ENCODE measurements at places on chromosomes 2 and 18.
A peak's percentile ranks its signal among the peaks of the same experiment; 100 is the strongest.

GRCh38 chr2:28465148-28465885, 30.5 kb upstream of the PLB1 start:
- no peak for DNase-seq

DNA sequence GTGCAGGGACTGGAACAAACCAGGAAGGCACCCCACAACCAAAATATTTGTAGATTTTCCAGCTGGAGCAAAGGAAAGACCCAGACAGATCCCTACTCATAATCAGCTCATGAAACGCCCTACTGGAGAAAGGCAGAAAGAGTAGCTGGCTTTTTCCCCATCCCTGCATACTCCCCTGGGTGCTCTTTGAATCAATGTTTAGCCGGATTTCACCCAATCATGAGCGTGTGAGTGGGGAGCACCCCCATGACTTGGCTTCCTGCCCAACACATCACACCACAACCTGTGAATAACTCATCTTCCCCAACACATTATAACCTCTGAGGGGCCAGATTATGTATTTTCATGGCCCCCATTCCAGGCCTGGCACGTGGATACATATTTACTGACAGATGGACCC, 35.1 kb upstream of the SLC14A1 start:
- DNase-seq: peak; percentile 59

GRCh38 chr2:106075048-106075447, 119.1 kb downstream of the UXS1 start:
- DNase-seq: no peak

GRCh38 chr2:181146171-181146570, 165.8 kb downstream of the UBE2E3 start:
- DNase-seq: no peak

DNA sequence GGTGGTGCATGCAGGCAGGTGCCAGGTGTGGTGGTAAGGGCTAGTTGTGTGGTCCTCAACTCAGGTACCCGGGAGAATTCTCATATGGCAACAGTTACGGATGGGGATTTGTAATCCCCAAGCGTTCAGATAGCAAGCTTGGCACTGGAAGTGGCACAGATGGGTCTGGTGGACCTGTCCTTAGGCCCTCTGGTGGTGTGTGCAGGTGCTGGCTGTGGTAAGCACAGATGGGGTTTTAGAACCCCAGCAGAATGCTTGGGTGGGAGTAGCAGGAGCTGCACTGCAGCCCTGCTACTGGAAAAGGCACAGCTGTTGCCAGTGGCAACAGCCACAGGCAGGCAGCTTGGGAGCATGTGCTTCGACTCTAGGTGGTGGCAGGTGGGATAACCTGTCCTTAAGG, 948.2 kb upstream of the FAM98A start:
- no peak for DNase-seq

GRCh38 chr18:73766910-73767515, 380.6 kb downstream of the FBXO15 start:
- DNase-seq: no peak

DNA sequence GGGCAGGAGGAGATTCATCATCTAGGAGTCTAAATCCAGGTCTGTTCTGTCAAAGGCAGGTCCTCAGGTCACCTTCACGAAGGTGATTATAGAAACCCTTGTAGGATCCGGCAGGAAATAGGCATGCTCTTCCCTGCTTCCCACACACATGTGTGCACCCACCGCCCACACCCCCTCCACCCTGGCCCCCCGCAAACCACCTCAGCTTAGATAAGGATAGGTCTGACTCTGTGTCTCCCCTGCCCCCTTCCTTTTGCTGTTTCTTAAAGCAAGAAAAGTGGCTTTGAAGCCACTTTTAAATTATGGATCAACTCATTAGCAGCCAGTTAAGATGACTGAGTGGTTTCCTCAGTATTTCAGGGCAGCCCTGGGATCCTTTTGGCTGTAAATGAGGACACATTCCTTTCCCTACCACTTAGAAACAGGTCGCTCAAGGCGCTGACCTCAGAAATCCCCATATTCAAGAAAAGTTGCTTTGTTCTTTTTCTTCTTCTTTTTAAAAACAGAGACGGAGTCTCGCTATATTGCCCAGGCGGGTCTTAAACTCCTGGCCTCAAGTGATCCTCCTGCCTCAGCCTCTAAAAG, 14.5 kb upstream of the CIB4 start:
- DNase-seq: no peak

DNA sequence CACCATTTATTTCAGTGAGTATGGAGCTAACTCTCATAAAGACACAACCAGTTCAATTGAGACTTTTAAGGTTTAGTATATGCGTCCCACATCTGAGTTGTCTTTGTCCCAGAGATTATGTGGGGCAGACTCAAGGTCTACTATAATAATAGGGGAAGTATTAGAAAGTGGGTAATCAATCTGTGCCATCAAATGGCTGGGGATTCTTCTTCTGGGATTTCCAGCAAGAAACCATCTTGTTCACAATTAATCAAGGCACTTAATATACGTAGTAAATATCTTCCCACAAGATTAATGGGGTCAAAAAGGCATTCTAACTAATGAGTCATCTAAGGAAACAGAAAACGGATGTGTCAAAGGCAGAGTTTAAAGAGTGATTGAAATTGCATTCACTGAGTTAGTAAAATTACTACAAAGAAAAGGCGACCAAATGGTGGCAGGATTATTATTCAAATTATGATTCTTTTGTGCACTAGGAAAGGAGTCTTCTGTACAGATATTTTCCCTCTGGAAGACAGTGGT, 179.8 kb upstream of the REG3G start:
- no peak for DNase-seq

DNA sequence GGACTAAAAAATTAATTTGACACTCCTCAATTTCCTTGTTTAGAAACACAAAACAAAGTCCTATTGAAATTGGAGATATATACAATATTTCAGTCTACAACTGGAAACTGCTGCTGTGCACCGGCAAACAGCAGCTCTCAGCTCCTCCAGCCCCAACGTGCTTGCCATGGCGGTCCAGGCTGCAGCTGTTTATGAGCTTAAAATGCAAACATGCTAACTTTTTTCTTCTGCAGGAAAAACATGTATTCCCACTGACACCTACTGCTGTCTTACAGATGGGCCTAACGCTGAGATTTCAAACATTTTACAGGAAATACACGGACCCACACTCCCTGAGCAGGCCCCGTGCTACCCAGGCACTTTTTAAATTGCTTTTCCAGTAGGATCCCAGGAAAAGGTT, 195.5 kb downstream of the BCL11A start:
- no peak for DNase-seq

DNA sequence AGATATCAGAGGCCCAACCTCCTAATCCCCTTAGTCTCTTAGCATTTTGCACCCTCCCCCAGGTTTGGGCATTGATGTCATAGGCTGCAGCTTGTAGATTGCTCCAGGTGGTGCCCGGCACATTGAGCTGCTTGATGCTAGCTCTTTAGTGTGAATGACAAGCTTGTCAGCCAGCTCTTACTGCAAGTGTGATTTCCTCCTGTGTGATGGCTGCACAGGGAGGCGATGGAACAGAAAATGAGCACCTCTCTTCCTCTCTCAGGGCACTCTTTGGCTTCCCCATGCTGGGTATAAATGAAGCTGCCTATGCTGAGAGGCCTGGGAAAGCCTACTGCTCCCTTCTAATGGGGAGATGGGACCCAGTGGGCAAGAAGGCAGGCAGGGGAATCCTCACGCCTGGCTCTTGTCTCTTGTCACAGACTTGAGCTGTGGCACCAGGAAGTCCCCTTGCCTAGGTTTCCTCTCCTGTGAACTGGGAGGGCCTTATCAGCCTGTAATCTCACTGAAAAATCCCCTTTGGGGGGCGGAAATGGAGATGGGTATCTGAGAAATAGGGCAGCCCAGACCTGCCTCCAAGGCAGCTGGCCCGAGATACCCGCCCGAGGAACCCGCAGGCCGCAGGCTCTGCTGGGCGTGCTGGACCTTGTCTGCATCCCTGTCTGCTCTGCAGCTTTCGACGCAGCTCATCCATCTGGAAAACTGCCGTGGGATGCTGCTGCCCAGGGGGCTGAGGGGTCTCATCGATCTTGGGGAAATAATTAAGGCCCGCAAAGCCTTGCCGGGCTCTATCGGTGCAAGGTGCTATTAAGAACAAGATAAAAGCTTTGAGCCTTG, 163.5 kb upstream of the CXCR4 start:
- peak; percentile 26 for DNase-seq

GRCh38 chr2:20666005-20666303, 990 bp upstream of the GDF7 start:
- no peak for DNase-seq

- DNase-seq: no peak
Observed at GRCh38 chr2:207606399-207606798, 18.8 kb downstream of the METTL21A start.

GRCh38 chr2:144330951-144331673, 188.8 kb downstream of the ZEB2 start:
- peak; percentile 41 for DNase-seq

- DNase-seq: no peak
Observed at GRCh38 chr2:26088038-26088643, 54.3 kb downstream of the RAB10 start.

GRCh38 chr2:3198119-3198518, 179.5 kb downstream of the EIPR1 start:
- DNase-seq: no peak

GRCh38 chr2:44954447-44954888, 13.0 kb downstream of the SIX3 start:
- DNase-seq: no peak

DNA sequence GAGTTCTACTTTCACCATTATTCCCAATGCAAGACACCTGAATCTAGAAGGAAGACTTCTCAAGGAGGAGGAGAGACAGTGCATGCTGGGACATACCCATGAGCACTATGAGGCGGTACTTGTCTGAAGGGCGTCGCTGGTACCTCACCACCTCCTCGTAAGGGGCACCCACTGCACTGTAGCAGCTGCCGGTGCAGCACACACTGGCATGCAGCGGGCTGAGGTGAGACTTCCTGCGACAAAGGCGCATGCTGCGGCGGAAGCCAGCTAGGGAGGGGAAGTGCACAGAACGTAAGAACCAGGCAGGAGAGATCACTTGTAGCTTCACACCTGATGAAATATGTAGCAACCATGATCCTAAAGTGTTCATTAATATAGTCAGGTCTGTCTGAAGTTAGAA, 12.8 kb upstream of the TMEM237 start:
- DNase-seq: peak; percentile 12

- DNase-seq: no peak
Observed at GRCh38 chr18:22005191-22005841, 164.1 kb upstream of the GATA6 start.

DNA sequence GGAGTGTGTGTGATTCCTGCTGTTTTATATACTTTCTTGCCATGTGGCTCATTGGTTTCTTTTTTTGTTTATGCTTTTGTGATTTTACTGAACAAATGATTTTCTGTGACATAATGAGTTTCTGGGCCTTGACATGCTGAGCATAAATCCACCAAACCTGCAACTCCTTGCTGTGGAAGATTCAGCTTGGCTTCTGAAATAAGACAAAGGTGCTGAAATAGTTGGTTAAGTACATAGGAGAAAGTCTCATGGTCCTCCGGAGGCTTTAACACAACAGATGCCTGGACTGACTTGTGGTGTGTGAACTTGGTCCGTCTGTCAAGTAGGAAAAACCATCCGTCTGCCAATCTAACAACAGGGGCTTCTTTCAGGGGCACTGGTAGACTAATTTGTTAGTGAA, 315.3 kb upstream of the CXCR4 start:
- no peak for DNase-seq

DNA sequence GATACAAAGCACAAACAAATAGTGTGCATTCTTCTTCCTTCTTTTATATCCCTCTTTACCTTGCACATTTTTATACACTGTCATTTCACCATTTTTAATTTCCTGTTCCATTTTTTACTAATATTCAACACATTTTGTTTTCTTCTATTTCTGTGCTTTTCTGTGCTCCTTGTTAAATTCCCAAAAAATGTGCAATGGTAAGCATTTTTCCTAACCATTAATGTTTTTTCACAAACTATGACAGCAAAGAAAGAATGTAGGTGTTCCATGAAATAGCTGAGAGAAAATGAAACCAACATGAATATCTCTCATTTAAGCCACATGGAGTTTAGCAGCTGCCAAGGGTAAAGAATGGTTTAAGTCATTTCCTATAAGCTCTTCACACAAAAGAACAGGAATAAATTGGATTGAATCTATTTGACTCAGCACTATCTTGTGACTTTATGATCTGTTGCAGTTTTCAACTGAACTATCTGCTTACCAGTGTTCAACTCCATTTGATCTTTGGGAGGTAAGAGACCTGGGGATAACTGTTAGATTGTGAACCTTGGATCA, 145.7 kb upstream of the CDH19 start:
- no peak for DNase-seq

GRCh38 chr2:79935046-79935732, 369.4 kb downstream of the LRRTM1 start:
- no peak for DNase-seq

DNA sequence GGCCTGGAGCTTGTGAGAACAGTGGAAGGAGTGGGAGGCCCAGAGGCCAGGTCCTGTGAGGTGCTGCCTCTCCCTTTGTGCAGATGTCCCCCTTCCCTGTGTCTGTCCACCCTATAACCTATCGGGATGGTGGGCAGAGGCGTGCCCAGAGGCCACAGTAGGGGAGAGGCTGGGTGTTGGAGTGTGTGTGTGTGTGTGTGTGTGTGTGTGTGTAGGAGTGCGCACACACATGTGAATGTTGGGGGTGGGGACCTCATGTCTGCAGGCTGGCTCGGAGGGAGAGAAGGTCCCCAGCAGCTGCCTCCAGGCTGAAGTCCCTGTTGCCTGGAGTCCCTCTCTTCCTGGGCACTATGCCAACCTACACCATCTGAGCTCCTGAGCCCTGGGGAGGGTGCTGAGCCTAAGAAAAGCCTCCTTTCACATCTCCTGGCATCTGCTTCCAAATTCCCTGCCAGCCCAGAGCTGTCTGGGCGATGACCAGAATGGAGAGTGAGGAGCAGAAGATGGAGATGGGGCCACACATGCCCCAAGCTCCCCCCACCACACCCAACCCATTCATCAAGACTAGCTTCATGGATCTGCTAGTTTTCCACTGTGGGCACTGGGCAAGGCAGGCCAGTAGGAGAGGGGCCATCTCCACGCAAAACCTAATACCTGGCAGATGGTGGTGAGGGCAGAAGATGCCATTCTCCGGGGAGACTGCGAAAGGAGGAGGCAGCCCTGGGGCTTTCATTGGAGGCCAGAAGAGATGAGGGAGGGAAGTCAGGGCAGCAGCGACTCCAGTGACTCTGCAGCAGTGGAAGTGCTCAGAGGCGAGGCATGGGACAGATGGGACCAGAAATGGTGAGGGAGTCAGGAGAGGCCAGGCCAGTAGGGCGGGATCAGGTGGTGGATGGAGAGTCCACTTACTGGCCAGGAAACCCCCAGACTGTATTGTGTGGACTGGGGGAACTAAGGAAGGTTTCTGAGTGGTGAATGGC, 20.3 kb downstream of the KCNK3 start:
- DNase-seq: no peak

DNA sequence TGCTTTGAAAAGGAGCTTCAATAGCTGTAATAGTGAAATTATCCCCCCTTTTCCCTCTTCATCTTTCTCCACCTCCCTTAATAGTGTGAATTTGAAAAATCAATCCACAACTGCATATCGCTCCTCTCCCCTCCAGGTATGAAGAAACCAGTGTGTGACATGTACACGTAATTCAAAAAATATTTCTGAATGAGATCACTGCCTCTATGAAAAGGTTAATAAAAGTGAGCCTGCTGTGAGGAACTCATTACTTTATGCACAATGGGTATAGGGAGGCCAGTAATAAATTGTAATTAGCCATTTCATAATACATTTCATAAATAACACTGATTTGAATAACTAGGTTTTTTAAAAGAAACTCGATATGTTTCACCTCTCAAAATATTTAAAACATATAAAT, 209.0 kb upstream of the KYNU start:
- DNase-seq: no peak

GRCh38 chr2:26801328-26801727, 15.5 kb downstream of the CENPA start:
- DNase-seq: no peak

GRCh38 chr2:105576440-105577241, 168.1 kb upstream of the NCK2 start:
- no peak for DNase-seq
